Stimulated activated CD4-positive, alpha-beta T cell treated with anti-CD3 and anti-CD28 coated beads, Interleukin-2, amount 100 ng/mL, for 4 hours (primary cell): ENCODE measurements at places on chromosomes 6 and 20.

DNA sequence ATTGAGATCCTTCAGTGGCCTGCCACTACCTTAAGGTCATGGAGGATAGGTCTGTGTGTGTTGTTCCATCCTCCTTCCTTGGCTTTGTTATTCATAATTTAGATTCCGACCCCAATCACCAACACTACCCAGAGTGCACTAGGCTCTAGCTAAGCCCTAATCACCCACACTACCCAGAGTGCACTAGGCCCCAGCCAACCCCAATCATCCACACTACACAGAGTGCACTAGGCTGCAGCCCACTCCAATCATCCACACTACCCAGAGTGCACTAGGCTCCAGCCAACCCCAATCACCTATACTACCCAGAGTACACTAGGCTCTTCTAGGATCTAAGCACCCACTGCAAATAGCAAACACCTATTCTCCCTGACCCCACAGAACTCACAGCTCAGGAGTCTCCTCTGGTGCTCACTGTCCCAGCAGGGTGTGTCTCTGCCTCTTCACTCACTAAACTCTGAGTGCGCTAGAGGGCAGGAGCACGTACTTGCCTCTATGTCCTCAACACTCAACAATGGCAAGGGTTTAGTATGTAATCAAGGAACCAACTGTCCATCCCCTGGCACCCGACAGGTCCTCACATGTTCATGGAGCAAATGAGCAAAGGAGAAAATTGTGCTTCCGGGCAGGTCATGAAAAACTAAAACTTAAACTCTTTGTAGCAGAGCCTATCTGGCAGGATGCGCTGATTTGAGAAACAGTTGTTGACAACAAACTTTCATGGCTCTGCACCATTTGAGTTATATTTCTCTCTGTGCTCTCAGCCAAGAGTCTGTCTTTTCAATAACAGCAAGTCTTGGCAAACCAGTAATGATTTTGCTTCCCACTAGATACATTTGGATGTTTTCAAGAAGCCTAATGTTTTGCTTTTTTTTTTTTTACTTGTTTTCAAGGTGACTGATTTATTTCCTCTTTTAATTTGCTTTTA, 54.3 kb downstream of the SLC22A23 start:
- no peak for DNase-seq

DNA sequence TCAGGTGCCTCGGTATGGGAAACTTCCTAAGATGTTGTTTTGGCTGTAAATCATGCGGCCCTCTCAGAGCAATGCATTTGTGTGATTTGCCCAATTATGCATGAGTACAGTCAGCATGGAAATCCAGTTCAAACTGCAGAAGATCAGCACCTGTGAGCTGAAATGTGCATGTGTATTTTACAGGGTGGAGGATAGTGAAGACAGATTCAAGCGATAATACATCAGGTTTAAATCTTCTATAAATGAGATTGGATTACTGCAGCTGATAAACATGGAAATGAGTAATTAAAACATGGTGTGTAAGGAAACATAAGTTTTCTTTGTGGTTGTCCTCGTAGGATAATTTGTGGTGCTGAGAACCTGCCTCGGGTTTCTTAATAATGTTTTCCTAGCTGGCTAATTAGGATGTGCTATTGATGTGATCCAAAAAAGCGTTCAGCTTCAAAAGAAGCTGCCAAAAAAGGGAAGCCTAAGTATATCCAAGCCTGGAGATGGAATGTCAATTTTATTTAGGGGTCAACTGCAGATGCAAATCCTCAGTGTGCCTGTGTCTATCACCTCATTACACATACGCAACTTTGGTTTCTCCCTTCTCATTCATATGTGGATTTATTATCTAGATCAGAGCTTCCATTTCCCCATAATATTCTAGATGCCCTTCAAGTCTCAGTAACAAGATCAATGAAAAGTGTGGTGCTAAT, 117.1 kb upstream of the CCDC28A start:
- no peak for DNase-seq

DNA sequence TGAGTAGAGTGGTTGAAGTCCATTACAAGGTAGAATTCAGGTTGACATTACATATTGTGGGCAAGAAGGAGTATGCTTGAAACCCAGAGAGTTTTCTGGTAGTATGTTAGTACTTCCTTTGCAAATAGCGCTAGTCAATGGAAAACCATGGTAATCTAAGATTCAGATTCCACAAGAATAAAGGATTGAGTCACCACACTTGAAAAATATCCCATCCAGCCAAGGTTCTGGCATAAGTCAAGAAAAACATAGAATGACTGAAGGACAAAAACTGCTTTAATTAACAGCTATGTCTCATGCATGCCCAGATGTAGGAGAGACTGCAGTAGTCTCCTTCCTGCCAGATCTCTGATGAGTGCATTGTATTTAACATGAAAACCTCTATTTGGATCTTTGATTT, 469.8 kb downstream of the BMP2 start:
- DNase-seq = no peak

DNA sequence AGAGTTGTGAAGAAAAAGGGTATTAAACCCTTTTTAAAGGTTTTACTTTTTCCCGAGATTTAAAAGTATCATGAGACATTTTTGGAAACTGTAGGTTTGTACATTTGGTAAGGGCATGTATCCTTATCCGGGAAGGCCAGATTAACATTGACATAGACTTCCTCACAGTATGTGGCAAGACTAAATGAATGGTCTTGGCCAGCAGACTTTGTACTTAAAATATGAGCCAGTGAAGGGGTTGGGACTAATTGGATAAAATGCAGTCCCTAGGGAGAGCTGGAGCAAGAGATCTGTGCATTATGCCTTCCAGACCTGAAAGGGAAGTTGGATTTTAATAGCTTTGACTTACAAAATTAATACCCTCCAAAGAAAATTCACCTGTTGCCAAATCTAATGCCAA, 60.4 kb upstream of the CCN2 start:
- DNase-seq = no peak

DNA sequence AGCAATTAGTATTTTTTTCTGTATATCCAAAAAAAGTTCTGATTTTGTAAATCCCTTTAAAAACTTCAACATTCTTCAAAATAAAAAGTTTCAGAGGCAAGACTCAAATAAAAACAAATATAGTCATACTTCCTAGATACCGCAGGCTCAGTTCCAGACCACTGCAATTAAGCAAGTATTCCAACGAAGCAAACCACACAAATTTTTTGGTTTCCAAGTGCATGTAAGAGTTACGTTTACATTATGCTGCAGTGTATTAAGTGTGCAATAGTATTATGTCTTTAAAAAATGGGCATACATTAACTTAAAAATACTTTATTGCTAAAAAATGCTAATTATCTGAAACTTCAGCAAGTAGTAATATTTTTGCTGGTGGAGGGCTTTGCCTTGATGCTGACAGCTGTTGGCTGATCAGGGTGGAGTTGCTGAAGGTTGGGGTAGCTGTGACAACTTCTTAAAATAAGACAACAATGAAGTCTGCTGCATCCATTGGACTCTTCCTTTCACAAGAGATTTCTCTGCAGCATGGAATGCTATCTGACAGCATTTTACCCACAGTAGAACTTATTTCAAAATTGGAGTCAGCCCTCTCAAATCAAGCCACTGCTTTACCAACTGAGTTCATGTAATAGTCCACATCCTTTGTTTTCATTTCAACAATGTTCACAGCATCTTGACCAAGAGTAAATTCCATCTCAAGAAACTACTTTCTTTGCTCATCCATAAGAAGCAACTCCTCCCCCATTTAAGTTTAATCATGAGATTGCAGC, 46.0 kb downstream of the PHIP start:
- DNase-seq = no peak

DNA sequence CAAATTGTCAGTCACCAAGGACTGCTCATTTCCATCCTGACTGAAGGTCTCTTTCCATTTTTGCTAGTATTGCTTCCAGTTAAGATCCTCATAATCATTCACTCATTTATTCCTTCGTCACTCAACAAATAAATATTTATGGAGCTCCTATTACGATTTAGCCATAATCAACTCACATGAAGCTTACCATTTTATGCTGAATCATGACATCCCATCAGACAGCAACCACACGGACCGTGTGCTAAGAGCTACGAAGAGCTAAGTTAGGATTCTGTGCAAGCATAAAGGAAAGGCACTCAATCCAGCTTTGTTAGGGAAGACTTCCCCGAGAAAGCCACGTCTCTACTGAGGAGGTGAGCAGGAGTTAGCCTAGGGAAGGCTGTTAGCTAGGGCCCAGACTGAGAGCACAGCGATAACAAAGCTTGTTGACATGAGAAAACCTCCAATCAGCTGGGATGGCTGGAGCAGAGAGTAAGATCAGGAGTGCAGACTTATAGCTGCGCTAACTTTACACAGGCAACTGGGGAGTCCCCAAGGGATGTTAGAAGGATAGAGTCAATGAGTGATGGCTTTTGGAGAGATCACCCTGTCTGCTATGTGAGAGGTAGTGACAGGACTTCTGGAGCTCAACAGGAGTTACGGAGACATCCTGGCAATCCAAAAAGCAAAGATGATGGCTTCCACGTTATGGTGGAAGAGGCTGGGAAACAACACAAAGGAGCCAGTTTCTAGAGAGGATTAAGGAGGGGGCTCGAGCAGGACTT, 2.6 kb upstream of the GID8 start:
- no peak for DNase-seq

- DNase-seq = no peak
Measured at GRCh38 chr20:36507746-36508145, 33.6 kb upstream of the MYL9 start.

DNA sequence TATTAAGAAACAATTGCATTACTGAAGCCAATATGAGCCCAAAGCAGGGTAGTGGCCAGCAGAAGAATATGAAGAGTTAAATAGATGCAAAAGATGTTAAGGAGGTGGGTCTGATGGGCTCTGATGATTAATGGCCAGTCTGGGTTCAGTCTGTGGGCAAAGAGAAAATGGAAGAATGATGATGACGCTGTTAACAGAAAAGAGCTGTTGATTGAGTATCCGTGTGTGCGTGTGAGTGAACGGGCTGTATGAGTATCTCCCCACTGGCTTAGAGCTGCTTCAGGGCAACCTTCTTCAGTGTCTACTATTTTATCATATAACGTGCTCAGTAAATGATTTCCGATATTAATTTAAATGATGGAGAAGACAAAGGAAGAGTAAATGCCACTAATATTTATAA, 723.3 kb upstream of the MAP3K7 start:
- no peak for DNase-seq

GRCh38 chr20:57513199-57513598, 11.7 kb downstream of the CTCFL start:
- no peak for DNase-seq

DNA sequence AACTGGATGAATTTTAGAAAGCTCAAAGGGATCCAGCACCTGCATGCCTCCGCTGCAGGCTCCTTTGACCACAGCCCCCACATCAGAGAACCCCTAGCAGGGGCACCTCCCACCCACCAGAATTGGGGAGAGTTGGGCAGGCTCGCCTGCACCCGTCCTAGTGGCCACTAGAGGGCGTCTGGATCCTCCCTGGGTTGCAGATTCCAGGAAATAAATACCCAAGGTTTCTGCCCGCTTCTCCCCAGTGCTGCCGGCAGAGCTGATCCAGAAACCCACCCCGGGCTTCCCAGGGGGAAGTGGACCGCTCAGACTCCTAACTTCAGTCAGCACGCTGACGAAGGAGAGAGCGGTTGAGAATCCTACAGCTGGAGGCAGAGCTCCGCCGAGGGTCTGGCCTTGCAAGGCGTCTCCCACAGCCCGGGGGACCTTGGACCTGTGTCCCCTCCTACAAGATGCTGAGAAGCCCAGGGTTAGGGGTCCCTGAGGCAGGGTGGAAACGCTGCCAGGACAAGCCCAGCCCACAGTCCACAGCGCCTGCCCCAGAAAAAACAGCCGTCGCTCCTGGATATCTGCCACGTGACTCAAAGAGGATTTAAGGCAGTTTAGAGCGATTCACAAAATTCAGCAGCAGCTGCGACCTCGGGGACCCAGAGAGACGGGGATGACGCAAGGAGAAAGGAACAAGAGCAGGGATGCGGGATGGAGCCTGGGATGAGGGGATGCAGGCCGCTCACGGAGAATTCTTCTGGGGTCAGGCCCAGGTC, 32.6 kb upstream of the PHACTR3 start:
- DNase-seq = peak; percentile 43

GRCh38 chr20:57388953-57389694, 2.1 kb upstream of the RBM38 start:
- peak; percentile 53 for DNase-seq

DNA sequence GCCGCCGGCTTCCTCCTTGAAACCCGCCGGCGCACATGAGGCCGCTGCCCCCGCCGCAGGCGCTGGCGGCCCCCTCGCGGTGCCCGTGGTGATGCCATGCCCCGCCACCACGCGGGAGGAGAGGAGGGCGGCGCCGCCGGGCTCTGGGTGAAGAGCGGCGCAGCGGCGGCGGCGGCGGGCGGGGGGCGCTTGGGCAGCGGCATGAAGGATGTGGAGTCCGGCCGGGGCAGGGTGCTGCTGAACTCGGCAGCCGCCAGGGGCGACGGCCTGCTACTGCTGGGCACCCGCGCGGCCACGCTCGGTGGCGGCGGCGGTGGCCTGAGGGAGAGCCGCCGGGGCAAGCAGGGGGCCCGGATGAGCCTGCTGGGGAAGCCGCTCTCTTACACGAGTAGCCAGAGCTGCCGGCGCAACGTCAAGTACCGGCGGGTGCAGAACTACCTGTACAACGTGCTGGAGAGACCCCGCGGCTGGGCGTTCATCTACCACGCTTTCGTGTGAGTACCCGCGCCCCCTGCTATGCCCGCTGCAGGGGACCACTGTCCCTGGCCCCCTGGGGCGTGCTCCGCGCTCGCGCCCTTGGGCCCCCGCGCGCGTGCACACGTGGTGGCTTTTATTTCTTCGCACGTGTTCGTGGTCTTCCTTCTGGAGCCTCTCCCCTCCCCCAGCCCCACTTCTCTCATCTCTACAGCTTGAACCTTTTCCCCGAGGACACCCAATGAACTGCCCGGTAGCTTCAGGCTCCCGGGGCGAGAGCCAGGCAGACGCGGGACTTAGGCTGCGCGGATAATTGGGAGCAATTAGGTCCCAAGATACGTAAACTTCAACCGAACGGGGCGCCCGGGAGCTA, 453 bp downstream of the KCNQ5 start:
- peak; percentile 65 for DNase-seq

GRCh38 chr20:986733-987355, 15.3 kb downstream of the RSPO4 start:
- DNase-seq = no peak

- DNase-seq = peak; percentile 76
Measured at GRCh38 chr6:31776989-31777666, at the start of gene VWA7. TSS of gene VWA7 (minus strand) at chr6:31777328. CDS start at chr6:31776779, 549 bp downstream.

- DNase-seq = no peak
Measured at GRCh38 chr20:47133809-47134456, 222.6 kb downstream of the ZMYND8 start.

GRCh38 chr6:52301326-52301725, 16.8 kb upstream of the MCM3 start:
- DNase-seq = no peak

DNA sequence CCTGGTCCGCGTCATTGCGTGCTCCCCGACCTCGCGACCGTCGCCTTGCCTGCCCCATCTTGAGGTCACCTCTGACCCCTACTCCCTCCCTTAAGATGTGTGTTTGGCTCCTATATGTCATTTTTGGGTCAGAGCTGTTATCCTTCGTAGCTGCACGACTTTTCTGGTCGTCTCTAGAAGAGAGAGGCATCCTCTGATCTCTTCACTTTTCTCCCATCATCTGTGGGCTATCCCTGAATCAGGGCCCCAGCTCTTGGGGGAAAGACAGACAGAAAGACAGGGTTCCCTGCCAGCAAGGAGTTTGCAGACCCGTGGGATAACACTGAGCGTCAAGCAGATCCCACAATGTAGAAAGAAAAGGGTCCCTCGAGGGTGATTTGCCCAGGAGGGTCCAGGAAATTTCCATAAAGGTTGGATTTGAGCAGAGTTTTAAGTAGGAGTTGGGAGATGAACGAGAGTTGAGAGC, 555 bp downstream of the FAM120B start:
- no peak for DNase-seq
